ENCODE measurements at places on chromosomes 4 and X.

DNA sequence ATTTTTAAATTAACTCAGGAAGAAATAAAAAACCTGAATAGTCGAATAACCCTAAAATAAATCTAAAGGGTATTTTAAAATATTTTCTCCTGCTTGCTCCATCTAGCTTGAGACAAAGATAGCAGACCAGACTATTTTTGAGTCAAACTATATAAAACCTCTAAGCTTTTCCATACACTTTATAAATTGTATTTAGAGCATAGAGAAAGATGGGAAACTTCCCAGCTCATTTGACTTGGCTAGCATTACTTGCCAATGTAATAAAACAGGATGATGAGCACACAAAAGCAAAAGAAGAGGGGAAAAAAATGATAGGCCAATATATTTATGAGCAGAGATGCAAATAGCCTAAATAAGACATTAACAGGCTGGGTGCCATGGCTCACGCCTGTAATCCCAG lies 117.1 kb downstream of the ANAPC4 start:
- no peak for DNase-seq
- no peak overlapping the region for H3K4me3 ChIP-seq
- no peak overlapping the region for H3K27ac ChIP-seq
- H3K36me3 ChIP-seq = no peaks in the 10 kb centered on the region
- no peaks in the 10 kb centered on the region for H3K27me3 ChIP-seq

GRCh38 chr4:147736458-147736857 lies 4.6 kb downstream of the ARHGAP10 start:
- H3K4me1 ChIP-seq = peaks cover 17% of the 10 kb centered on the region
- H3K27ac ChIP-seq = no peak overlapping the region
- no peaks in the 10 kb centered on the region for H3K36me3 ChIP-seq

DNA sequence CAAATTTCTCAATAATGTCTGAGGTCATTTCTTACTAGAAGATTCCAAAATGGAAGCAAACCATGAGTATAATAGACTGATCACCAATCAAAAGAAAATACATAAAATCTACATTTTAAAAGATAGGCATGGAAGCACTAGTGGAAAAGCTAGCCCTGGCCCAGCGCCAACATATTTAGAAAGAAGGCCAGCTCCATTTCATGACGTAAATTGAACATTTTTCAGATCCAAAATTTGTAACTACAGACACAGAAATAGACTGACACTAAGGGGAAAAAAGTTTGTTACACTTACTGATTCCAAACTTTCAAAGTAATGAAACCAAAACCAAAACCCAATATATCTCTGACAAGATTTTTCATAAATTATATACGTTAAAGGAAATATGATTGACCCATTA lies 117.7 kb downstream of the ADAMTS3 start:
- H3K27ac ChIP-seq = no peak overlapping the region
- H3K4me3 ChIP-seq = no peak overlapping the region
- no peak for DNase-seq
- no peaks in the 10 kb centered on the region for H3K4me1 ChIP-seq

DNA sequence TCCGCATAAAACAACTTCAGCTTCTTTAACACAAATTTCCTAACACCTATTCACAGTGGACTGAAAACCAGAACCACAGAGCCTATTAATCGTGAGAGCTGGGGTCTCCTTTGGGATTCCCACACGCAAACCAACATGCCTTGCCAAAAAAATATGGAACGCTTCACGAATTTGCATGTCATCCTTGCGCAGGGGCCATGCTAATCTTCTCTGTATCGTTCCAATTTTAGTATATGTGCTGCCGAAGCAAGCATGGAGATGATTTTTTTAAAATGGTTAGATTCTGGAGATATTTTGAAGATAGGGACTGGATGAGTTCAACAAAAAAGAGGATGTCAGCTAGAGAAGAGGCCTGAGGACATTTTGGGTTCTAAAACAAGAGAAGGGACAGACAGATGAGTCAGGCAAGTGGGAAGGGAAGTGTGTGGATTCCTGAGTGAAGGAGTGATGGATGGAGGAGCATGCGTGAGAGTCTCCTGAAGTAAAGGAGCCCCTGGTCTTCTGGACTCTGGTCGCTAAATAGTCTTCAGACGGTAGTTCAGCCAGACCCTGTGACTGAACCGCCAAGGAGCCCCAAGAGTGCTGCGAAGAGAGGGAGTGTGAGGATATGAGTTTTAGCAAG lies 9.5 kb upstream of the GATA1 start:
- no peaks in the 10 kb centered on the region for H3K4me1 ChIP-seq
- no peak overlapping the region for H3K27ac ChIP-seq
- H3K27me3 ChIP-seq = no peaks in the 10 kb centered on the region
- no peak for DNase-seq

DNA sequence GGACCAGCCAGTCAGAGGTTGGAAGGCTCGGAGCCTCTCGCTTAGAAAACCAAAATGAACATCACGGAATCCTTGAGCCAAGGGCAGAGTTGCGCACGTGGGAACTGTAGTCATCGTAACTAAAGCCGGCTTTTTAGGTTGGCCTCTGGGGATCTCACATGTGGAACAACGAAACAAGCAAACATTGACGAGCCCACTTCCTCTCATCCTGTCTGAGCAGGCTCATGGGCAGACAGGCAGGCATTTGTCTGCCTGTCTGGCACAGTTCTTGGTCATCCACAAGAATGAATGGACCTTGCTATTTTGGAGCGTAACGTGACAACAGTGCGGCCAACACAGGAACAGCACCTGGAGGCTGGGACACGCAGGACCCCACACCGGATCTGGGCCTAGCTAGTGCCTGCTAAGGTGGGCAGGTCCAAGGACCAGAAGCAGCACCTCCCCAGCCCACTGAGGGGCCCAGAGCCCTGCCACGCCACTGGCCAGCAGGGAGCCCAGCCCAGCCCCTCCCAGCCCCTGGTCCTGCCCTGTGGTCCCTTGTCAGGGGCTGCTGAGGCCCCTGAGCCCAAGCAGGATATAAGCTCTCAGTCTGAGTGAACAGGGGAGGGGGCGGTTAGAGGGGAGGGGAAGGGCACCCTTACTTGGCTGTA lies 9.2 kb upstream of the TREX2 start:
- peaks cover 6% of the 10 kb centered on the region for H3K36me3 ChIP-seq
- no peaks in the 10 kb centered on the region for H3K27me3 ChIP-seq
- H3K4me1 ChIP-seq = no peaks in the 10 kb centered on the region
- DNase-seq = no peak
- H3K27ac ChIP-seq = no peak overlapping the region

- no peaks in the 10 kb centered on the region for H3K36me3 ChIP-seq
- no peak overlapping the region for H3K27ac ChIP-seq
- DNase-seq = no peak
- H3K4me1 ChIP-seq = no peaks in the 10 kb centered on the region
- H3K27me3 ChIP-seq = no peaks in the 10 kb centered on the region
- no peak overlapping the region for H3K4me3 ChIP-seq
Observed at GRCh38 chr4:79609817-79610216, 201.8 kb upstream of the GK2 start.

DNA sequence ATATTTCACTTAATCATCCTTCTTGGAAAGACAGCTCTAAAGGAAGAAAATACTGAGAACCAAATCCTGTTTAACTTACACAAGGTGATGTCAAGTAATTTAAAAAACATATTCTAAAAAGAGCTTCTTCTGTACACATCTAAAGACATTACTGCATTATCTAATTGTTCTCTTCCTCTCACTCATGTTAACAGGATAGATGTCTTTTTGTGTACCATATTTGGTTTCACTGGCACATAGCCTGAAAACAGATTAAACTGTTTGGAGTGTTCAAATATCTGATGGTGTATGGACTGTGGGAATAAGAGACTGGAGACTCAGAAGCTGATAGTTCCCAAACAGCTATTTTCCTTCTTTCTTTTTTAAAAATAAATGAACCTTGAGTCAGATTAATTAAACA lies 213.3 kb upstream of the MAB21L2 start:
- H3K36me3 ChIP-seq = no peaks in the 10 kb centered on the region
- no peak overlapping the region for H3K27ac ChIP-seq
- no peak overlapping the region for H3K4me3 ChIP-seq
- no peak for DNase-seq

DNA sequence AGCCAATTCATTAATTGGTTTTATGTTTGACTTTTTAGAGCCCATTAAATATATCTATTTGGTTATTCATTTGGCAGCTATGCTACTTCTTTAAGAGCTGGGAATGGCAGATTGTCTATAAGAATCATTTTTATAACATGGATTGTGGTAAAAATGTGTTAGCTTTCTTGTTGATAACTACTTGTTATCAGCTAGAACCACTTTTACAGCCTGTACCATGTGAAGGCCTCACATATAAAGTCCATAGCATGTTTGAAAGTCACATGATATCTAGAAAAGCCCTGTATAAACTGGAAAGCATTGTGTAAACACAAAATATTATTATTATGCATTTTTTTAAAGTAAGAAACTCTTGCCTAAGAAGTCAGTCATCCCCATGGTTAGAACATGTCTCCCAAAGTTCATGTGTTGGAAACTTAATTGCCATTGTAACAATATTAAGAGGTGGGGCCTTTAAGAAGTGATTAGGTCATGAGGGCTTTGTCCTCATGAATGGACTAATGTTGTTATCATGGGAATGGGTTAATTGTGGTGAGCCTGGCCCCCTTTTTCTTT lies 110.9 kb upstream of the BMP2K start:
- peaks cover 3% of the 10 kb centered on the region for H3K4me1 ChIP-seq
- H3K36me3 ChIP-seq = no peaks in the 10 kb centered on the region
- no peak for DNase-seq

DNA sequence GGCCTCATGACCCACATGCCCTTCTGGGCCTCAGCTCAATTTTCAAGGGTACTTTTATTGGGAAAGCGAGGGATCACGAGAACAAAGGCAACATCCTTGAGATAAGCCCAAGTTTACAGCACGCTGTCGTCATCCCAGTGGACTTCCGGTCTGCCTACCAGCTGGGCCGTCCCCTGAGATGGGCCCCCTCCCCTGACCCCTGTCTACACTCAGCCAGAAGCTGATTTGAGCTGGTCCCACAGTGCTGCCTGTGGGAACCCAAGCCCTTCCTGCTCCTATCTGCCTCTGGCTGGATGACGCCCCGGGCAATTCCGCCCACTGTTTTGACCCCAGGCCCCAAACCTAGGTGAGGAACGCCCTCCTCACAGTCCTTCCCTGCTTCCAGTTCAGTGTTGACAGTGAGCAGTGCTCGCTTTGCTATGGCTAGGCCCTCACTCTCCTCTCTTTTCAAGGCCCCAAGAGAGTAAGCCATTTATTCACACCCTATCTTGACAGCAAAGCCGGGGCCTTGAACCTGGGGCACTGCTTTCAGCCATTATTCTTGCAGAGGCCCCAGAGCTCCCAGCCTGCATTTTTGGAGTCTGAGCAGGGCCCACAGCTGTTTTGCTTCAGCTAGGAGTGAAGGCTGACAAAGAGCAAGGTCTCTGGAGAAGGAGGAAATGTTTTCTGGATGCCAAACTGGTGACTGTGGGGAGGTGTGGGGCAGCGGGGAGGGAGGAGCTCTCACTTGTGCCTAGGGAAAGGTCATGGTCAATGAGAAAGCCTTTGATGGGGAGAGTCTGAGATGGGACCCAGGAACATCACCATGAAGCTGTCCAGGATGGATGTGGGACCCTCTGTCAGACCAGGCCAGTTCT lies 164.6 kb upstream of the BCOR start:
- no peaks in the 10 kb centered on the region for H3K4me1 ChIP-seq
- H3K4me3 ChIP-seq = no peak overlapping the region
- no peak overlapping the region for H3K27ac ChIP-seq
- H3K27me3 ChIP-seq = no peaks in the 10 kb centered on the region
- DNase-seq = no peak

- no peak overlapping the region for H3K4me3 ChIP-seq
- no peaks in the 10 kb centered on the region for H3K27me3 ChIP-seq
- H3K4me1 ChIP-seq = no peaks in the 10 kb centered on the region
- H3K36me3 ChIP-seq = no peaks in the 10 kb centered on the region
- H3K27ac ChIP-seq = no peak overlapping the region
Observed at GRCh38 chrX:70494441-70494840, 49.8 kb downstream of the DLG3 start.

GRCh38 chr4:112823606-112824005 lies 186.7 kb downstream of the LARP7 start:
- H3K4me3 ChIP-seq = no peak overlapping the region
- no peak overlapping the region for H3K27ac ChIP-seq
- DNase-seq = no peak

GRCh38 chrX:154539077-154539476 lies 7.6 kb downstream of the G6PD start:
- no peak for DNase-seq
- peaks cover 33% of the 10 kb centered on the region for H3K36me3 ChIP-seq
- no peak overlapping the region for H3K27ac ChIP-seq
- H3K27me3 ChIP-seq = no peaks in the 10 kb centered on the region
- peaks cover 10% of the 10 kb centered on the region for H3K4me1 ChIP-seq
- H3K4me3 ChIP-seq = no peak overlapping the region

DNA sequence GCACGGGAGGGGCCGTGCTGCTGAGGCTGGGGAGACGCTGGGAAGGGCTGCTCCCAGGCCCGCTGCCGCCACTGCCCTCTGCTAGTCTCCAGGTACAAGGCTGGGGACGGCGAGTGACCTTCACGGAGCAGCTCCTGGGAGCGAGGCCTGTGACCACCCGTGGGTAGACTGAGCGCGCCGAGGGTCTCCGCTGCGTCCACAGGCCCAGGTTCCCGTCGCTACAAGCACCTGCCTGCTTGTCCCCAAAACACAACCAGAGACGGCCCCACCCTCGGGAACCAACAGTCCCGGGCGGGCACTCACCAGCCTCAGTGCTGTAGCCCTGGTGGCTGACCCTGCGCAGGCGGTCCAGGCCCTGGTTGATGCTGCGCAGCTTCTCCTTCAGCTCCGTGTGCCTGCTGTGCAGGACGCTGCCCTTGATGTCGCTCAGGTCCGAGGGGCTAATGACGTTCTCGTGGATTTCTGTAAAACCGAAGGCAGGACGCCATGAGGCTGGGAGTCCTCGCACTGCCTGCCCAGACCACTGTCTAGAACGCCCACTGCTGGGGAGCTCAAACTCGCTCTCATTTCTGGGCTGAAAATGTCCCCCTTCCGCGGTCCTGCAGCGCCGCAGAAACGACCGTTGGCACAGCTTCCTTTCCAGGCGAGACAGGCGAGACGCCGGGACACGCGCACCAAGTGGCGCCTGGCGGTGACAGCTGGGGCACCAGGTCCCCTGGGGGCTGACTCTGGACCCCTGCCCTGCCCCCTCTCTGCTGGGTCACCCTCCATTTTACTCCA lies 14.3 kb downstream of the LRPAP1 start:
- no peak for DNase-seq
- no peaks in the 10 kb centered on the region for H3K27me3 ChIP-seq
- no peaks in the 10 kb centered on the region for H3K4me1 ChIP-seq
- H3K36me3 ChIP-seq = peaks cover 70% of the 10 kb centered on the region
- H3K4me3 ChIP-seq = no peak overlapping the region

DNA sequence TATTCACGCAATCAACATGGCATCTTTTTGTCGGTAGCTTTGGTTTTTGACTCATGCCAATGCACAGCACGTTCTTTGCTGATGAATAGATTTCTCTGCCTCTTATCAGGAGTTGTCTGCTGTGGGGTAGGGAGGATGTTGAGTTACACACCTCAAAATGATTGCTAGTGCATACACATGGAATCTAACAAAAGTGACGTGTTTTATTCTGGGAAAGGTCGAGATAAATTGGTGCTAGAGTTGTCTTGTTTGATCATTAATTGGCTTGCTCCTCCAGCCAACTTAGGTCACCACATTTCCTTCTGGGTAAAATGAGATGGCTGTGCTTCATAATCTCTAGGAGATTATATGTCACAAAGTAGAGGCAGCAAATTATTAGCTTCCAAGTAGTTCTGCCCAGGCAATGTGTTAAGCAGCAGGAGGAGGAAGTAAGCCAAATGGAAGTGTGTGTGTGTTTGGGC lies 3.9 kb downstream of the RAB9A start:
- H3K27me3 ChIP-seq = peaks cover 27% of the 10 kb centered on the region
- H3K4me1 ChIP-seq = no peaks in the 10 kb centered on the region
- no peaks in the 10 kb centered on the region for H3K36me3 ChIP-seq
- DNase-seq = no peak

- H3K36me3 ChIP-seq = no peaks in the 10 kb centered on the region
- no peak overlapping the region for H3K27ac ChIP-seq
Observed at GRCh38 chr4:28267166-28267565, 1406.5 kb downstream of the STIM2 start.

Data from thymus (tissue), 14 donors.